ENCODE measurements at places on chromosomes 11 and 22.

GRCh38 chr11:114442536-114442935, 3.3 kb downstream of the REXO2 start:
- DNase-seq: no peak

- no peak for DNase-seq
These were observed 158.6 kb downstream of the KIRREL3 start for GRCh38 chr11:126841999-126842398.

DNA sequence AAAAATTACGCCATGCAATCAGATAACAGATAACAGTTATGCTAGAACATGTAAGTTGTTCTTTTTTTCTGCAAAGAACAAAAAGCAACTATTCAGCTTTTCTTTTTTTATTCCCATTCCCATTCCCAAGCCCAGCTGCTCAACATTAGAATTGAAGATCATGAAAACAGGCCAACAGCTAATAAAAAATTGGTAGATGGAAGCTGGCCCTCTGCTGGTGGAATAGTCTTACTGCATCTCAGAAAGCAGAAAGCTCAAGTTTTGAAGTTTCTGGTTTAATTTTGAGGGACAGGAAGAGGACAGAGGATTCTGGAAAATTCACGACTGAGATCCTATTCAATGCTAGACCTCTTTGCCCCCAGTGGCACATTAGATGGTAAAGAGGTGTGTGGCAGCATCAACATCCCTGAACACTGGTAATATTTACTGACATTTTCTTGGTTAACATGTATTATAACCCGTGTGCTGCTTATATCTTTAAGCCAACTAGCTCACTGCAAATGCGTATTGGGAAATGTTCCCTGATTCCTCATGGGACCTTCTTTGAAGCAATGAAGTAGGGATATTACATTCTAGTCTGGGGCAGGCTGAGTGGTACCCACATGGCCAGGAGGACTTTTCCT, 591.2 kb downstream of the OPCML start:
- peak; percentile 5 for DNase-seq

GRCh38 chr11:64276653-64277431, 7.6 kb downstream of the BAD start:
- DNase-seq: no peak

DNA sequence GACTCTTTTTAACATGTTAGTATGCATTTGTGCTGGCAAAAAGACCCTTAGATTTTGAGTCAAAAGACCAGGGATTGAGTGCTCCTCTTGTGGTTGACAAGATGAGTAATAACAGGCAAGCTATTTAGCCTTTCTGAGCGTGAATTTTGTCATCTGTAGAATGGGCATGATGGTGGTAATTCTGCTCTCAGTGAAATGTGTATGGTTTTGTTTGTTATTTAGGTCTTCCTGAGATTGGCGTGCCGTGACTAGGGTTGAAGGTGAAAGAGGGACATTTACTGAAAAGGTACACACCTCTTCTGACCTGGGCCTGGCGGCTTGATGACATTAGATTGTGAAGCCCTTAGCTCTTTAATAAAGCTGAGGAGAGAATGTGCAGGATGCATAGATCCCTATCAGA, 8.4 kb upstream of the CEP295 start:
- no peak for DNase-seq

DNA sequence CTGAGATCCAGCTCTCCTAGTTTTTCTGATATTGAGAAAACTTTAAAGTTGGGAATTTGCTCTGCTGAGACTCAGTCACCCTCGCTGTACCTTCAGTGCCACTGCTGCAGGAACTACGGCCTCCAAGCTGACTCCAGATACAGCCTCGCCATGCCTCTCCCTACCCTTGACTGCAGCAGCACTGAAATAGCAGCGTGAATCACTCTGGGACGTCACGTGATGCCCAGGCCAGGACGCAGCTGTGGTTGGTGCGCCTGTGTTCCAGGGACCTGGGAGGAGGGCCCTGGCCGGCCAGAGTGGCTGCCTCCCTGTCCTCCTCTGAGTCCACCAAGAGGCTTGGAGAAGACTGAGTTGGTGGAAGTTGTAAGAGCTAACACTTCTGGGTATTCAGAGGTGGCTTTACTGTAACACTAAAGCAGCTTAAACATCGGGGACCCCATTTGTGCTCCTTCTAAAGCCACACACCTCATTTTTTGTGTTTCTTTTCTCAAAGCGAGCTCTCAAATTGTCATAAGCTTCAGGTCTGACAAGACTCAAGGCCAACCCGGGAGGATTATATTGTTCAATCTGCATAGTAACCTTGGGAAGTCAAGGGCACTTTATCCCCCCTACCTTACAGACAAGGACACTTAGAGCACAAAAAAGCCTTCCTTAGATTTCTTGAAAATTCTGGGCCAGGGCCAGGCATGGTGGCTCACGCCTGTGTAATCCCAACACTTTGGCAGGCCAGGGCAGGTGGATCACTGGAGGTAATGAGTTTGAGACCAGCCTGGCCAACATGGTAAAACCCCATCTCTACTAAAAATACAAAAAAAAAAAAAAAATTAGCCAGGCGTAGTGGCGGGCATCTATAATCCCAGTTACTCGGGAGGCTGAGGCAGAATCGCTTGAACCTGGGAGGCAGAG, 4.2 kb upstream of the STIP1 start:
- no peak for DNase-seq

- DNase-seq: peak; percentile 20
These were observed 639 bp downstream of the INCENP start for GRCh38 chr11:62124186-62125113.

- no peak for DNase-seq
These were observed 115.8 kb downstream of the KCNC1 start for GRCh38 chr11:17850336-17850735.

DNA sequence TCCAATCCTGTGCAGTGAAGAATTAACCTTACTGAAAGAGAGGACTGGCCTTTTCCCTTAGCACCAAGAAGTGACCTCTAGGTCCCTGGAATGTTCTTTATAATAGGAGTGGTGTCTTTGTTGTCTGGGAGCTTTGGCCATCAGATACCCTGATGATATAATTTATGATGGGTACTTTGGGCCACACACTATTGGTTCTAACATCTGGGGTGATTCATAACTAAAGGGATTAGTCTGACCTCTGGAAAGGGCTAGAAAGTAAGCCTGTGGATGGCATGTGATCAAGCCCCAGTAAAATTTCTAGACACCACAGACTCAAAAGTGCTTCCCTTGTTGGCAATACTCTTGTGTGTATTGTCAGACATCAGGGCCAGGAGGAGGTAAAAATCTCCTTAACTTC, 891.2 kb downstream of the KCNA4 start:
- DNase-seq: no peak

DNA sequence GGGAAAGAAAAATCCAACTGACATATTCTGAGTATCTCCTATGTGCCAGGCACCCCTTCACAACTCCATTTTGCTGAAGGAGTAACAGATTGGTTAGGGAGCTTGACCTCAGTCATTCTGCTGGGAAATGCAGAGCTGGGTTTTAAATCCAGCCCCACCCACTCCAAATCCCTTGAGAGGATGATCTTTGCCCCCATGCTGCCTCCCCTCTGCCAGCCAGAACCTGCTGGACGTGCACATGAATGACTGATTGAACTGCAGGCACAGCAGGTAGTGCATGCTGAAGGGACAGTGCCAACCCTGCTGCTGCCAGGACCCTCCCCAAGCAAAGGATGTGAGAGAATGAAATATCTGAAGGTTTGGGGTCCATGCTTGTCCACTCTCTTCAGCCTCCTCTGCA, 340.9 kb downstream of the BUD13 start:
- DNase-seq: no peak

DNA sequence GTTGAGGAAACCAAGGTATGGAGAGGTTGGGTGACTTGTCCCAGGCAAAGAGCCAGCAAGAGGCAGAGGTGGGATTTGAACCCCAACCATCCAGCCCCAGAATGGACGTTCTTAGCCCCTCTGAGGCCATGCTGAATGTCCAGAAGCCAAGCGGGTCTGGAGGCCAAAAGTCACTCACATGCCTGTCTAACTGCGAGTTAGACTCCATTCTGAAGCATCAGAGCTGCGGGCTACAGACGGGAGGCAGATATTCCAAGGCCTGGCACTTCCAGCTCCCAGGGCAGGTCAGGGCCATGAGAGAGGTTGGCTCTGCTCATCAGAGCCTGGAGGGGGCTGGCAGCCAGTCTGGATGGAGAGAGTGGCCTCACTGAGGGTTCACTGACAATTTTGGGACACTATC, 616.5 kb downstream of the BRD1 start:
- no peak for DNase-seq

- no peak for DNase-seq
These were observed 34.3 kb upstream of the ADORA2A start for GRCh38 chr22:24393012-24393559.

DNA sequence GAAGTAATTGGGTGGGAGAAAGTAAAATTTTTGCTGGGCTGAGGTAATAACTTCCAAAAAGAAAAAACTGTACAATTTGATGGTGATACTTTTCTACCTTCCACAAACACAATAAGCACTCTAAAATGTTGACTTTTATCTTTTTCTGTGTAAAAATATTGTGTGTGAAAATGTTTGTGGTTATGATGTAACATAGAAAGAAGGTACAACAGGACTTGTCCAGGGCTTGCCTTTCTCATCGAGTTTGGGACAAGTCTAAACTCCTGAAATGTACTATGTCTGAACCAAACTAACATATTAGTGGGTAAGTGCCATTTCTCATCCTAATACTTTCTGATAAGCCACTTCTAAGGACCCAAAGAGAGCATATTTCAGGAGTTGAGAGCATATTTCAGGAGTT, 174.2 kb upstream of the PDGFD start:
- DNase-seq: no peak

GRCh38 chr11:128515826-128516778, 71.3 kb downstream of the ETS1 start:
- DNase-seq: no peak

- no peak for DNase-seq
These were observed 7.6 kb upstream of the SERPINH1 start for GRCh38 chr11:75554258-75555022.

- DNase-seq: no peak
These were observed 38.3 kb upstream of the NFAM1 start for GRCh38 chr22:42470366-42471082.

DNA sequence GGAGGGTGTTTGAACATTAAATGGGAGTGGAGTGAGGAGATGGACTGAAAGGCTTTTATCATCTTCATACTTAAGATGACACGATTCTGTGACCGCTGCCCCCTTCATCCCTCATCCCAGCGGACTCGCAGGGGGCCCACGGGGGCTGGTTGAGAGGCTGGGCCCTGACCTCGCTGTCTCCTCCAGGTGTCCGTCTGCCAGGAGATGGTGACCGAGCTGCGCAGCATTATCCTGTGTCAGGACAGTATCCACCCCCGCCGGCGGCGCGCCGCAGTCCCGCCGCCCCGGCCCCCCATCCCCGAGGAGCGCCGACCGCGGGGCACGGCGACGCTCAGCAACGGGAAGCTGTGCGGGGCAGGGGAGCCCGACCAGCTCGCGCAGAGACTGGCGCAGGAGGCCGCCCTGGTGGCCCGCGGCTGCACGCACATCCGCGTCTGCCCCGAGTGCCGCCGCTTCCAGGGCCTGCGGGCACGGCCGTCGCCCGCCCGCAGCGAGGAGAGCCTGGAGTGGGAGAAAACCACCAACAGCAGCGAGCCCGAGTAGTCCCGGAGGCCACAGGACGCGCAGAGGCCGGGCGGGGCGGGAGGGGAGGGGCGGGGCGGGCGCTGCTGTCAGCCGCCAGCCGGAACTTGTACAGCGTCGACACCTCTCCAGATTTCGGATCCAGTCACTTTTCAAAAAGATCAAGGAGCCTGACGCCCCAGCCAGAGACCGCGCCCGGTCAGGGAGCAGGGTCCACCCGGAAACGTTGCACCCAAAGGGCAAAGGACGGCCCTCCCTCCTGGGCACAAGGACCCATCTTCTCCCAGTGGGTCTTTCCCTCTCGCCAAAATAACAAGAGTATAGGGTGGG, 38.0 kb upstream of the TBCEL start:
- DNase-seq: peak; percentile 28

DNA sequence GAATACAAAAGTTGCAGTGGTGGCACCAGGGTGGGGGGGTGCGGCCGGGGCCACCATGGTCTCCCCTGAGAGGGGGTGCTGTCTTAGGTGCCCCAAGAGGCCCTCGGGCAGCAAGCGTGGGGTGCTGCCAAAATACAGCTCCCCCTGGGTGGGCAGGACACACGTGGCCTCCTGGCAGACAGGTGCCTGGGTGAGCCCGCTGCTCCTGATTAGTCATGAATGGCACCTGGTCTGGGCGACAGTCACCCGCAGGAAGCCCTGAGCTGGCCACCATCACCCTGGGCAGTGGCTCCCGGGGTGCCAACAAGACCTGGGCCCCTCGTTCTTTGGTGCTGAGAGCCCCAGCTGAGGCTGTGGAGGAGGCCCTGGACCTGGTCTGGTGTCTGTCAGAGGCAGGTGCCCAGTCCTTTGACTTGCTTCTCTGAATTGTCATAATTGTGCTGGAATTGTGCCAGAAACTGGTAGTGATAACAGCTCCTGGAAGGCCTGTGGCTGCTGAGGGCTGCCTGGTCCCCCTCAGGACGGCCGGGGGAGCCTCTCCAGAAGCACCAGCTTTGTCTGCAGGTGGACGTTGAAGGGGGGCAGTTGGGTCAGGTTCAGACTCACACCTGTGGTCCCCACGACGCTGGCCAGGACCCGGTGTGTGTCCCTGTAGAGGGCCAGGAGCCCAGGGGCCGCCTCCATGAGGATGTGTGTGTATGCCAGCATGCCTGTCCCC, 14.8 kb downstream of the ALG12 start:
- no peak for DNase-seq

DNA sequence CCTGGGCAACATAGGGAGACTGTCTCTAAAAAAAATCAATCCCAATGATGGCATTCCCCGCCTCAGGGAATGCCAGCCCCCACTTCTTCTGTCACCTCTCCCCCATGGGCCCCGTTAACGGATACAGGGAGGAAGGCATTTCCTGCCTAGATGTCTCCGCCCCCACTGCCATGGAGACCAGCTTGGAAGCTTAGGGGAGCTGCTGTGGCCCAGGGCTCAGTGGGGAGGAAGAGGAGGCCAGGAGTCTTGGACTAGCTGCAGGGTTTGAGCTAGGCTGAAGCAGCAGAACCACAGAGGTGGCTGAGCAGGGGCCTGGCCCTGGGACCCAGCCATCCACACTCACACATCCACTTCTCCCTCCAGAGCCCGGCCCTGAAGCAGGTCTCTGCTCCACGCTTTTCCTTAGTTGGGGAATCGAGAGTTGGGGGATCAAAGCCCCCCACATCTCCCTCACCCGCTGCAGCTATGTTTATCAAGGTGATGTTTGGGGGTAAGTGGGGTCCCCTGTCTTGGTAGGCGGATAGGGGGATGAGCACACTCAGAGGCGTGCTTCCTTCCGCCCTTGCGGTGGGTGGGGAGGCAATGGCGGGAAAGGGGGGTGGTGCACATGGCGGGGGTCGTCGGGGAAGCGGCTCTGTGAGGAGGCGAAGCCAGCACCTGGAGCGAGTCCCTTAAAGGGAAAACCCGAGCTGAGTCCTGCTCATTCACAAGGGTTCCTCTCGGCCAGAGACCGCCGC, at the start of gene C22orf15:
Gene C22orf15, plus strand, starts transcription at position 149 of the 737 bp plus-strand sequence. Its CDS starts 317 bp downstream, at position 466.
- no peak for DNase-seq

DNA sequence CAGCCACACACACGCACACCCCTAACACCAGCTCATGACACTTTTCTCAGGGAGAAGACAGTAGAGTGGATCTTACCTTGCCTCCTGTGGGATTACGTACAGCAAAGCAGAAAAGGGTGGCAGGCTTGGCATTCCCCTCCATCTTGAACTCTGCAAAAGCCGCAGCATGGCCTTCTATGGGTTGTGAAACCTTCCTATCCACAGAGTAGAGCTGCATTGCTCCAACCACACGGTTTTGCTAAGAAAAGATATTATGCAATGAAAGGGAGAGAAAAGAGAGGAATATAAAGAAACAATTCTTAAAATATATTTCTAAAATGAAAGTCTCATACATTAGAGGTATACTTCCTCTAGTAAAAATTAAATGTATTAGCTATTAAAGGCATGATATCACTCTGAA, 48.8 kb downstream of the CLTCL1 start:
- DNase-seq: no peak

- DNase-seq: no peak
These were observed 56.2 kb downstream of the MICAL3 start for GRCh38 chr22:17968126-17968525.

Measured in stimulated activated CD4-positive, alpha-beta T cell treated with anti-CD3 and anti-CD28 coated beads, Interleukin-2, amount 100 ng/mL, for 48 hours (primary cell).